Stimulated activated CD4-positive, alpha-beta T cell treated with anti-CD3 and anti-CD28 coated beads, Interleukin-12 subunit alpha, Interleukin-12 subunit beta, amount 100 ng/mL, for 4 hours (primary cell): ENCODE measurements at places on chromosomes 1 and 21.

DNA sequence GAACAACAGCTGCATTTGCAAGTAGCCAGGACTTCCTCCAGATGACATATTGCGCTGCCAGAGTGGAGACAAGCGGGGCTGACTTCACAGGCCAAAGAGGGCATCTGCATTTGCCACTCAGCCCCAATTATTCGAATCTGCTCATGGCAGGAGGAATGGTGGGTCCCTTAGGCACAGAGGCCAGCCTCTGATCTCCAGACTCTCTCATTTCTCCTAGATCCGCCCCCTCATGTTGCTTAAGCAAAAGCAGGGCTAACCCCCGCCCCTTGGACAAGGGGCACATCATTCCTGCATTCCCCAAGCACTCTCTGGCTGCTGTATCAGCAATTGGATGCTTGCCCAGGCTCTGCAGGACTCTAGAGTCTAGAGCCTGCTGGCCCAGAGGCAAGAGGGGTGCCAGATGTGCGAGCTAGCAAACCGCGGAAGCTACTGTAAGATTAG lies 262.4 kb downstream of the ST6GALNAC3 start:
- no peak for DNase-seq

DNA sequence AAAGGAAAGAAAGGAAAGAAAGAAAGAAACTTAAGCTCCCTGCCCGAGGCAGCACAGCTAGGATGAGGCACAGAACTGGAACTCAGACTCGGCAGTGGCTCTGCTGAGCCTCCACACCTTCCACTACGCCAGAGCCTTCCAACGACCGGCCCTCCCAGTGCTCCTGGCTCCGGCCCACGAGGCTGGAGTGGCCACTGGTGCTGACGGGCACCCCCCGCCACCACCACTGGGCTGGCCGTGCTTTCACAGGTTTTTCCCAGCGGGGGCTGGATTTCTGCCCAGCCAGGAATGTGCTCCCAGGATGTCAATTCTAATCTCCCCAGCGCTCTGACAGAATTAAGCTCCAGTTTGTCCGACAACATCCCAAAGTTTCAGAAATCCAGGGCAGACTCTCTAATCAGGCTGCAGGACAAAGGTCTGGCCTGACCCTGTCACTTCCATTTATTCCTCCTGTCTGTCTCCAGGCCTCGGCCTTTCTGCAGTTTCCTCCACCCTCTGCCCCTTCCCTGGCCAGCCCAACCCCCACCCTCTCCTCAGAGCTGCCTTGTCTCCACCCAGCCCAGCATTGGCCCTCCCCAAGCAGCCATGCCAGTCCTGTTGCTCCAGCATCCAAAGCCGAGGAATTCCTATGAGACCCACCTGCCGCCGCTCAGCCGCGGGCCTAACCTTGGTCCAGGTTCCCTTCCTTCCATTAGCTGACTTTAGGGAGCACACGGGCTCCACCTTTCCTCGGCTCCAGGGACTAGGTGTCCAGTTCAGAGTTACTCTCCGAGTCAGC lies 81.9 kb downstream of the CASZ1 start:
- no peak for DNase-seq

DNA sequence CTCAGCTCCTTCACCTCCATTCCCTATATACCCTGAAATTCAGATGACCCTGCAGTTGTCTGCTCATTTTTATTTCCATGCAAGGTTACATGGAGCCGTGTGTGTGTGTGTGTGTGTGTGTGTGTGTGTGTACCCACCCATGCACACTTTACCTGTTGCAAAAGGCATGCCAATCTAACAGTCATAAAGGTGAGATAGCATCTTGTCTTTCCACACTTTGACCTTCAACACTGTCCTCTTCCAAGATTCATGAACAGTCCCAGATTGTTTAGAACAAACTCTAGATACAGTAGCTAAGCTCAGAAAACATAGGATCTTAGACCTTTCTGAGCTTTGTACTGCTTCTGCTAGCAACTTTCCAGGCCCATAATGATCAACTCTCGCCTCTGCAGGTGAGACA lies 9.5 kb downstream of the LRRN2 start:
- DNase-seq = no peak

GRCh38 chr21:37546299-37546908 lies 179.8 kb downstream of the DYRK1A start:
- DNase-seq = no peak

GRCh38 chr1:228977307-228977706 lies 242.0 kb downstream of the RHOU start:
- DNase-seq = no peak

- no peak for DNase-seq
Observed at GRCh38 chr1:179151908-179152682, 70.2 kb downstream of the TOR3A start.

DNA sequence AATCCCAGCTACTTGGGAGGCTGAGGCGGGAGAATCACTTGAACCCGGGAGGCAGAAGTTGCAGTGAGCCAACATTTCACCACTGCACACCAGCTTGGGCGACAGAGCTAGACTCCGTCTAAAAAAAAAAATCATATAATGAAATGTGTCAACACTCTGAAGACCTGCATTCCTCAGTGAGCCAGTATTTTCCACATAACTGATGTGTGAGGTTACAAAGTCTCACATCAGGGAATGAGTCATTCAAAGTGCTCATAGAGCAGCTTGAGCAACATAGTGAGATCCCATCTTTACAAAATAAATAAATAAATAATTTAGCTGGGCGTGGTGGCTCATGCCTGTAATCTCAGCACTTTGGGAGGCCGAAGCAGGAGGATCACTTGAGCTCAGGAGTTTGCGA lies 65.5 kb downstream of the CASZ1 start:
- no peak for DNase-seq

DNA sequence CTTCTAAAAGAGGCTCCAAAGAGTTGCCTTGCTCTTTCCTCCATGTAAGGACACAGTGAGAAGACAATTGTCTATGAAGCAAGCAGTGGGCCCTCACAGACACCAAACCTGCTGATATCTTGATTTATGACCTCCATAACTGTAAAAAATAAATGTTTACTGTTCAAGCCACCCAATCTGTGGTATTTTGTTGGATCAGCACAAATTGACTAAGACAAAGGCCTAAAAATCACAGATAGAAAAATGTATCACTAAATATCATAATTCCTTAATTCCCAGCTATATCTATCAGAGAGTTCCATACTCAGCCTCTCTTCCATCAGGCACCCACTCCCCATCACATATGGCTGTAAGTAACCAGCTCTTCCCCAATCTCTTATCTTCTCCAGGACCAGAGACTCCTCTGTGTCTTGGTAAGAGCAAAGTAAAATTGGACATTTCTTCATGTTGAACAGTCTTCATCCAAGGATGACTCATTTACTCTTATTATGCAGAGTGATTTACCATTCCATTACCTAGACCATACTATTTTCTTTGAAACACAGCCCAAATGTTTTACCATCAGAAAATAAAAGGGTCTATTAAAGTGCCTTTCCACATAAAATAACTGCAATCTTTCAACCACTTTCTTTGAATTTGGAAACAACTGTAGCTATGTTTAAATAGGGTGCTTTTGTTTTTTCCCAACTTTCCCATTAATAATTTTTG lies 503.6 kb downstream of the MRPL39 start:
- DNase-seq = no peak

DNA sequence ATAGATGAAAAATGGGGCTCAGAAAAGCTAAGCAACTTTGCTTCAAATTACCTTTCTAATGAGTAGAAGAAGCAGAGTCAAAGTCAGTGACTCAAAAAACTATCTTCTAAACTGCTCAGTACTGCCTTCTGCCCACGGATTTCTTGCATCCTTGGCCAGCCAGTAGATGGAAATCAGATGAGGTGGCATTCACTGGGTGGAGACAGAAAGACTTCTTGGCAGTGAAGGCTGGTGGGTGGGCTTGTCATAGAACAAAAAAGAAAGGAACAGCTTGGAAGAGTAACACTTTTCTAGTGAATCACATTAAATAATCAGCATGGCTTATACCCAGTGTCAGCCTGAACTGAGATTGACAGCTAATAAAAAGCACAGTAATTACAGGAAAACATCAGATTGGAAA lies 170.7 kb downstream of the ST6GALNAC5 start:
- no peak for DNase-seq

GRCh38 chr1:199691540-199691939 lies 336.0 kb upstream of the NR5A2 start:
- no peak for DNase-seq

DNA sequence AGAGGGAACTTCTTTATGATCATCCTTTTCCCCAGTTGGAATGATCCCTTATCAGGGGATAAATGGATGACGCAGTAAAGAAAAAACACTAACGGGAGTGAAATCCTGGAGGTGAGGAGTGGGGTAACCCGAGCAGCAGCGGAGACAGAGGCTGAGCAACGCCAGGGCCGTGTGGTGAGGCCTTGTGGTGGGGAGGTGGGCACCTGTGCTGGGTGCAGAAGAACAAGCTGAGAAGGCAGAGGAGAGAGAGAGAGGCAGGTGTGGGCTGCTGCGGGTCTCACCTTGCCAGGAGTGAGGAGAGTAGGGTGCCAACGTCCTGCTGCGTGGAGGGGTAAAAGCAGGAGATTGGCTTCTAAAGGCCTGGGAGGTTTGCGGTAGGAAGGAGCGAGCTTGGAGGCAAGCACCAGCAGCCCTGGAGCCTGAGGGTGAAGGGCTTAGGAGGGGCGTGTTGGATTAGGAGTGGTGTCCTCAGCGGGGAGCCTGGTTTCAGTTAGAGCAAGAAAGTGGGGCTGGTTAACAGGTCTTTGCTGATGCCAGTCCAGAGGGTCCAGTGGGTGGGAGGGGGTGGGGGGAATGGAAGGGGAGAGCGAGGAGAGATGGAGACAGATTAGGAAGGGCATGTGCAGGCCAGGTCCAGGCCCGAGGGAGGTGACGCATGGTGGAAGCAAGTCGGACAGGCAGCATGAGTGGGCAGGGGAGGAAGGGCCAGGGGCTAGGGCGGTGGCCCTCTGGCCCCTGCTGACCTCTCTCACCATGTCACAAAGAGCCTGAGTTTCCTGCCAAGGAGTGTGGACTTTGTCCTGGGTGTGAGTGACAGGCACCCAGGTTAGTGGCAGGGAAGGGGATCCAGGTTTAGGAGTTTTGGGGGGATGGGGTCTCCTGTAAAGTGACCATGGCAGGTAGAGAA lies 36.7 kb upstream of the LHX4 start:
- DNase-seq = no peak

- DNase-seq = no peak
Observed at GRCh38 chr1:160187407-160187806, 3.0 kb upstream of the CASQ1 start.

DNA sequence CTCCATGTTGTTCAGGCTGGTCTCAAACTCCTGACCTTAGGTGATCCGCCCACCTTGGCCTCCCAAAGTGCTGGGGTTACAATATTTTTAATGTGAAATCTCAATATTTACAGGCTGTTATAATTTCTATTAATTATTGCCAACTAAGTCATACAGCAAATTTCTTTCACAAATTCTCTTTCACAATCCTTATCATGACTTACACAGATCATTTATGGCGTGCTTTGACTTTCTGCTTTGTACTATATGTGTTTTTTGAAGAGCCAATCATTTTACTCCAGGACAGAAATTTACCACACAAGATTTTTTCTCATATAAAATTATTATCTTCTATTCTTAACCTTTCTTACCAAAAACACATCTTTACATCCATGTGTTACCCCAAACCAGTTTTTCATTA lies 1729.9 kb downstream of the NCAM2 start:
- no peak for DNase-seq

- no peak for DNase-seq
Observed at GRCh38 chr1:183913567-183913993, 108.7 kb downstream of the RGL1 start.

DNA sequence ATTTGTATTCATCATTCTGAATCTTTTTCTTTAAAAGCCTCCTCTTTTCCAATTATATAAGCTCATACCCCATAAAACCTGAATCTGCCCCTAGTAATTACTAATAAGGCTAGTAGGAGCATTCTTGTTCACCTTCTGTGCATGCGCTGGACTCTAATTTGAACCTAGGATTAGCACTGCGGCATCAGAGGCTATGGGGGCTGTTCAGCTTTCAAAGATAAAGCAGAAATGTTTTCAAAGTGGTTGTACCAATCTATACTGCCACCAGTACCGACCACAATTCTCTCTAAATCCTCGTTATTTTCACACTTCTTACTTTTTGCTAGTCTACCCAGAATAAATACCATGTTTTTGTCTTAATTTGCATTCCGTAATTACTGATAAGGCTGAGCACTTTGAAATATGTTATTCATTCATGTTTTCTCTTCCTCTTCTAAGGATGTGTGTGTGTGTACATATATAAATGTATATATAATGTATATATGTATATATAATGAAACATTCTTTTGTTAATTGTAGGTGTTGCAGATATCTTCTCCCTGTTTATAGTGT lies 1.6 kb upstream of the DDX59 start:
- DNase-seq = no peak

DNA sequence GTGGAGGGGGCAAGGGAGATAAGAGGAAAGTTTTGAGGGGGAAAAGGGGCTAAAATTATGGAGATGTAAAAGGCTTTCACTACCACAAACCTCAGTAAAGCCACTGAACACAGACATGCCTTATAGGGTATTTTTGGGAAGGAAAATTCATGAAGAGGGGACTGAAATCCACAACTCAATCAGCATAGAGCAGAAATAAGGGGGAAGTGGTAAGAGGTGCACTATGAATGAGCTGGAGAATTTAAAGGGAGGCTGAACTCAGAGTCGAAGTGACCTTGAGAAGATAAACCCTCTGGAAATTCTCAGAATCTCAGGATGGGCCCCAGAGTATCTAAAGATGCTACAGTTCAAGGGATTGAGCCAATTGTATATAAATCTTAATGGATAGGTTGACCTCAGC lies 15.3 kb downstream of the RHEX start:
- DNase-seq = no peak

DNA sequence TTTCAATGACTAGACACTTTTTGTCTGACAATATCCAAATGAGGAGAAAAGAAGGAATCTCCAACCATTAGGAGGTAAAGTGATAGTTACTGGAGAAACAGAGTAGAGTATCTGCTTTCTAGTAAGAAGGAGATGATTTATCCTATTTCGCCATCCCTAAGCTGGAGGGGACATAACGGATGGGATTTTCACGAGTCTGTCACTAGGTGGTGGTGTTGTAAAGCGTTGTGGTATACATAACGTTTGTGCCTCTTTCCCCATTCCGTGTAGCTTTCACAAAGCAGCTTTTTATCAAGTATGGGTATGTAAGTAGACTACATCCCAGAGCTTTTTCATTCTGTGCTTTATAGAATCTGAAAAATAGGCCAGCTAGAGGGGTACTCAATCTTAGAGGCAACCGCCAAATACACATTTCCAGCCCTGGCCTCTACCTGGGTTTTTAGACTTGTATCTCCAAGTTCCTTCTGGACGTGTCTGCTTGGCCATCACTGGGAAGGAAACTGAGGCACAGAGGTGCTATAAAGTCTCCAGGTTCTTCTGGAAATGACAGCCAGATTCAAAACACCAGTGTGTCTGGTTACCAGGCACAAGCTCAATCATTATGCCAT lies 33.3 kb upstream of the FAM3B start:
- no peak for DNase-seq

- no peak for DNase-seq
Observed at GRCh38 chr1:96918406-96918805, 196.8 kb downstream of the PTBP2 start.
